ENCODE measurements at places on chromosomes 12 and 14. TPM values are rescaled to one million over a fixed set of nuclear protein-coding genes. Genes with fewer than 3 reads are reported as not detected.

- peak; percentile 39 for DNase-seq
These were observed 8.4 kb downstream of the ADSS1 start for GRCh38 chr14:104732355-104732804.

- no peak for DNase-seq
These were observed 66.3 kb upstream of the ESRRB start for GRCh38 chr14:76309572-76310162.

Gene EID3
- total RNA-seq = 1.5 TPM

DNA sequence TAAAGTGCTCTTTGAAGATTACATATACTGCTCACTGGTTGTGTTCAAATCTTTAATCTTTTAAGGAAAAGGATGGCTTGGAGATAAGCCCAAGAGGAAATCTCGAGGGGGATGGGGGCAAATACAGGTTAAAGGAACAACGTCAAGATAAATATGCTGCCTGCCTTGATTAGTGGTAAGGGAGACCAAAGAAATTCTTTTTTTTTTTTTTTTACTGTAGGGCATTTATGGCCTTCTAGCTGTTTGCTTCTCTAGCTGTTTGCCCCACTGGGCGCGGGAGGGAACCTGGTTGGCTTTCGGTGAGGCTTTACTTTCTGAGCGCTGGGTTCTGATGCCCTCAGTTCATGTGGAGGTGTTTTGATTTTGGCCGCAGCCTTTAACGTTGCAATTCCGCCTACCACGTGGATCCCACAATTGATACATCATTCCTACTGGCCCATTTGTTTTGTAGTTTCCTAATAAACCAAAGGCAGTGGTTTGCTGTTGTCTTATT is 5.7 kb downstream of the CCND2 start:
- no peak for DNase-seq

DNA sequence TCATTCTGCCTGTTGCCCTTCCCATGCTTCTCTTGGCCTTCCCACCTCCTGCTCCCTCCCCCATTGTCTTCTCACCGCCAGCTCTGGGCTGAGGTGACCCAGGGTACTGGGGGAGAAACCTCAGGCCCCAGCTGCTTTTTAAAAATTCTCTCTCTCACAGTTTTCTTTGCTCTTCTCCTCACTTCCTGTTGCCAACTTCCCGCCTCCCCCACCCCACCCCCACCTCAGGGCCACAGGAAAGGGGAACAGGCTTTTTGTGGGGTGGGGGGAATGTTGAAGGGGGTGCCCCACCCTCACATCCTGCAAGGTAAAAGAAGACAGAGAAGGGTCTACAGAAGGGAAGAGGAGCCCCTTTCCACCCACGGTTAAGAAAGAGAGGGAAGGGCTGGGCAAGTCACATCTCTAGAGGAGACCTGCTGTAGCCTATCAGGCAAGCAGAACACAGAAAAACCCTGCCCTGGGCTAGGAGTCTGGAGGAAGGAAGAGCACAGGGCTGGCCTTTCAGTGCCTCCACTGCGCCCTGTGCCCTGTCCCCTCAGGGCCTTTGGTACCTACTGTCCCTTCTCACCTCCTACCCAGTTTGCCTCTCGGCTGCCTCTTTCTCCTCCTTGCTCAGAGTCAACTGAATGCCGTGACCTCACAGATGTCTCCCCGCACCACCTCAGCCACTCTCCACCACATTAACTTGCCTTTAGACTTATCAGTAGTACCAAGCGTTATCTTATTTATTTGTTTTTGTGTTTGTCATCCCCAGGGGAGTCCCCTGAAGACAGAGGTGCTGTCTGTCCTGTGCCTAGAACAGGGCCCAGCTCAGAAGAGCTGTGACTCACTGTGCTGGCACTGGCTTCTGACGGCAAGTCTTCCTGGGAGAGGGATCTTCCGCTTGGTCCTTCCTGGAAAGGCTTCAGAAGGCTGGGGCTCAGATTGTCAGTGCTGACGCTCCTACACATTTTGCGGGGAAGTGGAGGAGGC is 1.7 kb downstream of the ARHGAP9 start:
- no peak for DNase-seq

- no peak for DNase-seq
These were observed 630 bp downstream of the NELL2 start for GRCh38 chr12:44875417-44875953.

DNA sequence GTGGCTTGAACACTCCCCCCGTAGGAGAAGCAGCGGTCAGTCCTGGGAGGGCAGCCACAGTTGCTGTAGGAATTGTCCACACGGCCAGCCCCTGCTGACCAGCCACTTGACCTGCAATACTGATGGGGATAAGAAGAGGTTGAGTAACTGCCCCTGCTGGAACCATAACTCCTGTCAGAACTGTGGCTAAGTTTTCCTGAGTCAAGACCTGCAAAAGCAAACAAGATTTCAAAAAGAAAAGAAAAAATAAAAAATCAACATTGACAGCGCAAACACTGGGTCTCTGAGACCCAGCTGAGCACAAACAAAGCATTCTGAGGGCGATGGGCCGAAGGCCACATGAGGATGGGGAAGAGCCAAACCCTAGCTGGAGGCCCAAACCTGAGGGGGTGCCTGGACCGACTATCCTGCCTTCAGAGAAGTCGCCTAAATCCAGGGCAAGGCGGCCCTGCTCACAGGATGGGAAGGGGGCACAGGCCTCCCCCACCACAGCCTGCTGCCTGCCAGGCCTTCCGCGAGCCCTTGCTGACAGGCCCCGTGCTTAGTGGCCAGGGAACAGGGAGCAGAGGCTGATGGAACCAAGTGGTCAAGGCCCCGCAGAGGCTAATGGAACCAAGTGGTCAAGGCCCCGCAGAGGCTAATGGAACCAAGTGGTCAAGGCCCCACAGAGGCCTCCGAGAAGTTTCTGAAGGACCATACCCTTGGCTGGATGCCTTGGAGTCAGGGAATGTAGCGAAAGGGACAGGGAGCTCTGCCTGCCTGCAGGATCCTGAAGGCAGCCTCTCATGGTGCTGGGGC is 19.1 kb downstream of the POU6F1 start:
- DNase-seq = no peak

GRCh38 chr14:92426237-92426636 is 87.3 kb upstream of the RIN3 start:
- no peak for DNase-seq

- DNase-seq = no peak
These were observed 706 bp downstream of the ANHX start for GRCh38 chr12:133234971-133235370.

DNA sequence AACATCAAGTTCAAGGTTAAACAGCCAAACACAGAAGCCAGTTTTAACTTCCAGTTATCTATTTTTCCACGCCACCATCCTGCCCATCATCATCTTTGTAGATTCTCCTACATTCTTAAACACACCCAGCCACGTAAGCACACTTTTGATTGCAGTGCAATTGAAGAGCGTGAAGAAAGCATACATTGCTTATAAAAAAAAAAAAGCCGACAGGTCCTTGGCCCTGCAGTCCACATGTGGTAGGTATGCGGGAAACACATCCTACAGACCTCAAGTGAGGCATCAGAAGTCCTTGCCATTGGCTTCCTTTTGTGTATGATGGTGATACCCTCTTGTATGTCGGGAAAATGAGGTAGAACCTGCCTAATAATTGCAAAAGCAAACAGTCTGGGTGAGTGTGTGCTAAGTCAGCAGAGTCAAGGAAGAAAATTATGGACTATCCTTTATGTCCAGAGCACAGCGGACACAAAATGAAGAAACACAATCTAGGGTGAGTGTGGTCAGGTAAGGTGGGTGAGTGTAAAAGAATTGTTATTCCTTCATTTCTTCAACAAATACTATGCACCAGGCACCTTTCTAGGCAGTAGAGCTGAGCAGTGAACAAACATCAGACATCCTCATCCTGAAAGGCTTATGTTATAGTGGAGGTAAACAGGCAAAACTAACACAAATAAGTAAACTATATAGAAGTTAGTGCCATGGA is 51.5 kb downstream of the EID3 start:
- no peak for DNase-seq

- no peak for DNase-seq
These were observed 140.2 kb downstream of the STXBP6 start for GRCh38 chr14:24909523-24910302.

Gene OAS2
- total RNA-seq = 0.60 TPM

DNA sequence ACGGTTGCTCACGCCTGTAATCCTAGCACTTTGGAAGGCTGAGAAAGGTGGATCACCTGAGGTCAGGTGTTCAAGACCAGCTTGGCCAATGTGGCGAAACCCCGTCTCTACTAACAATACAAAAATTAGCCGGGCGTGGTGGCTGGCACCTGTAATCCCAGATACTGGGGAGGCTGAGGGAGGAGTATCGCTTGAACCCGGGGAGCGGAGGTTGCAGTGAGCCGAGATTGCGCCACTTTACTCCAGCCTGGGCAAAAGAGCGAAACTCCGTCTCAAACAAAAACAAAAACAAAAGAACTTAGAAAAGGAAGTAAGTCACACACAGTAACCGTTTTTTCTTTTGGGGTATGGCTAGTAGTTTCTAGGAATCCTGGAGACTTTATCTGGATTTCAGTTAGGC is 1.7 kb upstream of the PALS1 start:
- DNase-seq = no peak

GRCh38 chr14:26286081-26286912 is 311.5 kb downstream of the NOVA1 start:
- DNase-seq = no peak

Gene RHEBL1
- total RNA-seq = 1.5 TPM

GRCh38 chr14:102117852-102118251 is 21.8 kb upstream of the WDR20 start:
- no peak for DNase-seq

GRCh38 chr12:4118017-4118510 is 155.5 kb upstream of the CCND2 start:
- DNase-seq = no peak

Gene ADGRD1
- 0.20 TPM for total RNA-seq

Gene SERPINA5
- under 0.01 TPM for total RNA-seq

Gene TRMT5
- 5.2 TPM for total RNA-seq

Gene MIP
- under 0.01 TPM for total RNA-seq

Gene P2RX2
- not detected for total RNA-seq

DNA sequence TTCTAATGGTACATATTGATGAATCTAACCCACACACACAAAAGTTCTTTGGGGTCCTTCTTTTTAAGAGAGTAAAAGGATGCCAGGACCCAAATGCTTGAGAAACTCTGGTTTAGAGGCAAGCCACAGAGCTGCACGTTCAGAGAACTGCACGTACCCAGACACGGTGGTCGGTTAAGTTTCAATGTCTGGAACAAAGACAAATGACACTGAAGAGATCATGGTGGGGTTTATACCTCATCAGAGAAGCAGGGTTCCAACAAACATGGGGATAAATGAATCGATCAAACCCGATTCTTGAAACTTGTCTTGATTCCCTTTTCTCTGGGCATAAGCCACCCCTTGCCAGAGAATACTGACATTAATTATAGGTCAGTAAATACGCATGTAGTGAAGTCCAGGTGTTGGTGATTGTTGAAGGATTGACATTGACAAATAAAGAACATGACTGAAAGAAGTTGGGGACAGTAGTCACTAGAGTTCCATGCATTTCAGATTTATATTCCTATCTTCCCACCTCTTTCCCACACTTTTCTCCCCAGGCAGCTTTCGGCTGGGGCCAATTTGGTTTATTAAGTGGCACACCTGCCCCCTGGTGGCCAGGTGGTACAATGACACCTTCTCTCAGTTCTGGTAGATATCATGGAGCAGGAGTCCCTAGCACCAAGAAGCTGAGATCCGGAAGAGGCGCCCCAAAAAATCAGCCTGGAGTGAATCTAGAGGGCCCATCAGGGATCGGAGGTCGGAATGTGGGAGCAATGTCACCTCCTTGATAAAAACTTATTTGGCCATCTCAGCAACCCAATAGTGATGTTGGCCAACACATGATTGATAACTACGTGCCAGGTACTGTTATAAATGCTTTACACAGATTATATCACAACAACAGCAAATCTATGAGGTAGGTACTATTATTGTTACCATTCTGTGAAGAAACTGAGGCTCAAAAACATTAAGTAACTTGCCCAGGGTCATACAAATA is 17.8 kb upstream of the HDAC7 start:
- peak; percentile 84 for DNase-seq

DNA sequence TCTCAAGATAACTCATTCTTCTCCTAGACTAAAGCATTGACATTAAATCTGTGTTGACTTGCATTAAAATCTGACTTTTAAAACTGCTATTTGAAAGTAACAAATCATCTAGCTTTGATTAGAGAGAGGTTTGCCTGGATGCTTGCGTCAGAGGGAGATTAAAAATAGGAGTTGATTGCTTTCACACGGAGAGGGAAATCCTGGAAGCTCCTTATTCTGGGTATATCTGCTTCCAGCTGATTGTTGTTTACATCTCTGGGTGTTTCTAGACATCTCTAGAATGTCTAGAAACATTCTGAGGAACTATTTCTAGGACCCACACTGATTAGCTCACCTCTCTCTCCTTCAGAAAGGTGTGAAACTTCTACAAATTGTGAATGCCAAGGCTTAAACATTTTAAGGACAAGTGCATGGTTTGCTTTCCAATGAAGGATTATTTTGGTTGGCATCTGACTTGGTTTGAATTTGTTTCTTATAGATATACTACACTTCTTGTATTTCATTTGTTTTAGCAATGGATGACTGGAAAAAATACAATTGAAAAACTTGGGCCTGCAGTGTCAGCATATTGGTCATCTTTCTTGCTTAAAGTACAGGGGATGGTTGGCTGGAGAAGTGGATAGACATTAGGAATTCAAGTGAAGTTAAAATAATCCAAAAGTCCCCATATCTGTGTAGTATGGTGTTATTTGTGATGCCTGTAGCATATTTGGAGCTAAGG is 2.1 kb downstream of the DIP2B start:
- DNase-seq = peak; percentile 45

DNA sequence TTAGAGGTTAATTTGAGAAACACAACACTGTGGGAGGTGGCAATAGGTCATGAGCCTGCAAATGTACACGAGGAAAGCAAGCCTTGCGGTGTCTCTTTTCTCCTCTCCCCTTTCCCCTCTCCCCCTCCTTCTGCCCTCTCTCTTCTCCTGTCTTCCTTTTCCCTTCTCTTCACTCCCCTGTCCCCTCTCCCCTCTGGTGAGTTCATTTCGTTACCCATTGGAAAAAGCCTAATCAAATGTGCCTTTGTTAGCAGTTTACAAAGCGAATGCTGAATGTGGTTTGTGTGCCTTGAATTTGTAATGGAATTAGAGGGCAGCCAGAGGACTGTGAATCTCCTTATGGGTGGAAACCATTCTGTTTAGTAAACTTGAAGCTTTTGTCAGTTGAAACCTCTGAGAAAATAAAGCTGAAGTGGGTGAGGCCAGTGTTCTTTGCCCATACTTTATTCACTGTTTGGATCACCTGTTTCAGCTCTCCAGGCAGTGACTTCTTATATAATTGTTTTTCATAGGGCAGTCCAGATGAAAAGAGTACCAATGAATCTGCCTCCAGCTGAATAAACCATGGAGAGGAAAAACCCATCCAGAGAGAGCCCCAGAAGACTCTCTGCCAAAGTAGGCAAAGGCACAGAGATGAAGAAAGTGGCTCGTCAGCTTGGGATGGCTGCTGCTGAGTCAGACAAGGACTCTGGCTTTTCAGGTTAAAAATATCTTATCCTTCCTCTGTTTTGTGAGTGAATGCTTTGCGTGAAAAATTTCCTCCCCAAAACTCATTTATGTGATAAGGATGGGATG is 7.3 kb downstream of the CIPC start:
- DNase-seq = no peak

DNA sequence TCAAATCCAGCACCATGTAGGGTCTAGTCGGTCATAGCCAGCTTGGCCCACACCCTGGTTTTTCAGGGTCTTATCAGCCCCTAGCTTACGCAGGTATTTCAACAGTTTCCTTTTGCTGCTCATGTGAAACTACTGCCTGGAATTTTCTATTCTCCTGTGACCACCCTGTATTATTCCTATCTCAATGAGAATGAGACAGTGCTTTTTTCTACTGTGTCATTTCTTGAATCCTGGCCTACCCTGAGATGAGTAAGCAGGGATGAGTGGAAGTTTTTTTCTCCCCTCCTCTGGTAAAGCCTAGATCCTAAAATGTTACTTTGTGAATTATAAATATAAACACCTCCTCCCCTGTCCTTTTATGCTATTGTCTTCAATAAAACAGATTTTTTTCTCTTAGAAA is 62.7 kb upstream of the ARID2 start:
- DNase-seq = no peak

Measured in lung microvascular endothelial cell (primary cell).